ENCODE measurements at places on chromosomes 6 and 20.

DNA sequence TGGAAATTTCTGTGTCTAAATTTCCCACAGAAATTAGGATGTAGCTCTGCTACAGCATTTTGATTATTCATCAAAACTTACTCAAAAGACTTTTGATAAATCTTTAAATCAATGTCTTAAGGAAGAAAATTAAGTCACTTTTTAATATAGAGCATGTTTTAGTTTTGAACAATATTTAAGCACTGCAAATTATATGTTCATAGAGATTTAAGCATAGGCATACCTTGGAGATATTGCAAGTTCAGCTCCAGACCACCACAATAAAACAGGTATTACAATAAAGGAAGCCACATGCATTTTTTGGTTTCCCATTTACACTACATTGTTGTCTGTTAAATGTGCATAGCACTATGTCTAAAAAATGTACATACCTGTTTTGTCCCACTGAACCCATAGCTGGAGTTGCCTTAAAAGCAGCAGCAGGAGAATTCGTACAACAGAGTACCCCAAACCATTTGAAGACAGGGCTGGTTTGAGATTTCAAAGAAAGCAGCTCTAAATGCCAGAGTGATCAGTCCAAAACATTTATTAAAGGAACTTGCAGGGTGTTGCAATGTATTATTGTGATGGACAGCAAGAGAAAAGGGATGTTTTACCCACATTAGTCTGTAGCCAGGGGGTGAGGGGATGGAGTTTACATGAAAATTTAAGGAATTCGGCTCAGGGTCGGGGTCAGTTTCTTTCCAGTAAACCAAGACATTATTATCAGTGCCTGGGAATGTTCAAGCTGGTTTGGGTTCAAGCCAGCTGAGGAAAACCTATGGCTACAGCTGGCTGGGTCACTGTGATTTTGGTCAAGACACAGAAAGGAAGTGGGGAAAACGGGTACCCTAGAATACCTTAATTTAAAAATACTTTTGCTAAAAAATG is 6.3 kb upstream of the LOC128125822 start:
- DNase-seq: no peak

DNA sequence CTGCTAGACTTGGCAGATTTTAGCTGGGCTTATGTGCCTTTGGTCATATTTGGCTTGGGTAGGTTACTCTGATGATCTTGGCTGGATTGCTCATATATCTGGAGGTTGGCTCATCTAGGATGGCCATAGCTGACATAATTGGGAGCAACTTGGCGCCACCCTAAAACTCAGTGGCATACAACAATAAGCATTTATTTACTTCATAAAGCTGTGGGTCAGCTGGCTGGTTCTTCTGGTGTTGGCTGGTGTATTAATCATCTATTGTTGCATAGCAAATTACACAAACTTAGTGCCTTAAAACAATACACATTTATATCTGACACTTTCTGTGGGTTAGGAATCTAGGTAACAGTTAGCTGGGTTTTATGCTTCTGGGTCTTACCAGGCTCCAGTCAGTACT is 297.3 kb upstream of the JAG1 start:
- DNase-seq: no peak

- DNase-seq: no peak
Observed at GRCh38 chr20:48172357-48172702, 387.0 kb upstream of the SULF2 start.

GRCh38 chr6:119908157-119908556 is 558.6 kb upstream of the MAN1A1 start:
- no peak for DNase-seq

DNA sequence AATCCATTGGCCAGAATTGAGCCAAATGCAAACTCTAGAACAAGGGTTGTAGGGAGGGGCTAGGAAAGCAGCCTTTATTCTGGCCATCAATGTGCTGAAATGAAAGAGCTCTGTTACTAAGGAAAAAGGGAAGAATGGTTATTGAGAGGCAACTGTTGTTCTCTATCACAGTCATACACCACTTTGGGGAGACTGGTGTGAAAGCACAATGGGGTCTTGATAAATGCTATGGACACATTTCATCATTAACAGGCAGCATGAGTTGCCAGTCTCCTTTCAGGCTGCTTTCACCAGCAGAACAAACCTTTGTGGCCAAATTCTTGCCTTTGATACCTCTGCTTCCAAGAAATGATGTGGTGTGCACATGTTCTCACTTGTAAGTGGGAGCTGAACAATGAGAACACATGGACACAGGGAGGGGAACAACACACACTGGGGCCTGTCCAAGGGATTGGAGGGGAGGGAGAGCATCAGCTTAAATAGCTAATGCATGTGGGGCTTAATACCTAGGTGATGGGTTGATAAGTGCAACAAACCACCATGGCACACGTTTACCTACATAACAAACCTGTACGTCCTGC is 86.2 kb downstream of the CDS2 start:
- DNase-seq: no peak

GRCh38 chr20:44070139-44070900 is 116.7 kb downstream of the JPH2 start:
- DNase-seq: peak; percentile 39

DNA sequence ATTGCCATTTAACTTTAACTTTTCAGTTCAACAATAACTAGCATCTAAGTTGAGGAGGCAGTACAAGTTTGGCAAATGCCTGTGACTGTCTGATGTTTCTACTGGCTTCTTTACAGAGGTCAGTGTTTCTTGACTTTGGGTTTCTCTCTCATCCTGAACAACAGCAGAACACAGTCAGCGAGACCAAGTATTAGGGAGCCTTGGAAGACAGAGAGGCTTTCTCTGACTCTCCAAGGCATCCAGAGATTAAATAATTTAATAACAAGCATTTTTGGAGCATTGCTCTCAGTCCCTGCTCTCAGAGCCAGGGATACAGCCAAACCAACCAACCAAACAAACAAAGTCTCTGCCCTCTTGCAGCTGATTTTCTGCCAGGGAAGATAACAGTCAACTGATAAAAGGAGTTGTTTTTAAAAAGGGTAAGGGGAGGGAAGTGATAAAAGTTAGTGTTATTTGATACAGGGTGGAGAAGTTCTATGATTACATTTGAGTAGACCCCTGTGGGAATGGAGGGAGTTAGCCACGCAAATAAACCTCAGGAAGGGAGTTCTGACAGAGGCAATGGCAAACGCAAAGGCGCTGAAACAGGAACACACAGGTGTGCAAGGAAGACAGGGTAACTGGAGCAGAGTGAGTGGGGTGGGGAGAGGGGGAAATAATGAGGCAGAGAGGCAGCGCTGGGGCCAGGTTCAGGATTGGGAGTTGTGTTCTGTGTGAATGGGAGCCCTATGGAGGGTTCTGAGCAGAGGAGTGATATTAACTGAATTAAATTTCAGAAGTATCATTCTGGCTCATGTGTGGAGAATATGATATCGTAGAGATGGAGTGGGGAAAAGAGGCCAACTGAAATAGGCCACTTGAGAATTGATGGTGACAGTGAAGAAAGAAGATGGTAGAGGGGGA is 55.2 kb downstream of the SEL1L2 start:
- DNase-seq: no peak

- DNase-seq: no peak
Observed at GRCh38 chr6:131635384-131636340, 1.4 kb upstream of the ENPP3 start.

DNA sequence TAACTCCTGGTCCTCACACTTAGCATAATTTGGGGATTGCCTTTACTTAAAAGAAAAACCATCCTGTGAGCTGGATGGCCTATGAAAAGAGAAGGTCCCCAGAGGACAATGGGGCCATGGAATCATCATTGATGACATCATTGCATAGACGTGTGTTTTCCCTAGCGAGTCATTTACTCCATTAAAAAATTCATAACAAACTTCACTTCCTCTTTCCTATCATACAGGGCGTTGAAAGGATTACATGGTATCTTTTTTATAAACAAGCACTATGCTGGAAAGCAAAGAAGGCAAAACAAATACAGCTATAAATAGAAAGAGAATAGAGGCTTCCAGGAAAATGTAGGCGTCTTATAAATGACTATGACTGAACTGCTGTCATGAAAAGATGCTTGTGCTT is 11.3 kb upstream of the COL12A1 start:
- DNase-seq: no peak

GRCh38 chr6:22098601-22099031 is 198.2 kb downstream of the PRL start:
- no peak for DNase-seq

- DNase-seq: no peak
Observed at GRCh38 chr6:116108836-116109235, 8.2 kb downstream of the NT5DC1 start.

GRCh38 chr6:118283766-118284165 is 264.3 kb upstream of the PLN start:
- DNase-seq: peak; percentile 50

GRCh38 chr6:69422475-69422874 is 374.3 kb downstream of the LMBRD1 start:
- no peak for DNase-seq

DNA sequence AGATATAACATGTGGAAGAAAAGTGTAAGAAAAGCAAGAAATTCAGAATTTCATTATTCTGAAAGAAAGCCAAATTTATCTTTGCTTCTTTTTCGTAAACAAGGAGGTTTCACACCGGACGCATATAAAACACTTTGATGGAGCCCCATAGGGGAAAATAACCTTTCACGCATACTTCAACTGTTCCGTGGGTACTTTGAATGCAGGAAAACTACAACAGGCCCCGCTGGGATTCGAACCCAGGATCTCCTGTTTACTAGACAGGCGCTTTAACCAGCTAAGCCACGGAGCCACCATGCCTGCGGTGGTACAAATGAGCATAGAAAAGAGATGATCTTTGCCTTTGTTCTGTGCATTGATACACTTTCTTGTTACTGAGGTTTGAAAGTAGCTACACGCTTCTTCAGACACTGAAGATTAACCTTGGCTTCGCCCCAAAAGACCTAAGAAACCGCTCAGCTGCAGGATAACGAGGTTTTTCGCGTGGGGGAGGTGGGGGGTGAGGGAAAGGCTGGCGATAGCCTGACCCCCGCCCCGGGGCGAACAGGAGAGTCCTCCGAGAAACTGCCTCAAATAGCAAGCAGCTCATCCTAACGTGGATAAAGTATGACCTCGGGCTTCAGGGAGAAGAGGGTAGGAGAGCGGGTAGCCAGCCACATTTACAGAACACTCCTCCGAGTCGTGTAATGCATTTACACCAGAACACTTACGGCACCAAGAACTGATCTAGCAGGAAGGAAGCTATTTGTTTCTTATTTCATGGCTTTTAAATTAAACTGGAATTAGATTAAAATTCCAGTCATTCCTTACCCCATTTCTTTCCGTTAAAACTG is 5.3 kb upstream of the HMGN4 start:
- DNase-seq: peak; percentile 89

GRCh38 chr6:165861226-165861625 is 198.2 kb upstream of the PDE10A start:
- no peak for DNase-seq

DNA sequence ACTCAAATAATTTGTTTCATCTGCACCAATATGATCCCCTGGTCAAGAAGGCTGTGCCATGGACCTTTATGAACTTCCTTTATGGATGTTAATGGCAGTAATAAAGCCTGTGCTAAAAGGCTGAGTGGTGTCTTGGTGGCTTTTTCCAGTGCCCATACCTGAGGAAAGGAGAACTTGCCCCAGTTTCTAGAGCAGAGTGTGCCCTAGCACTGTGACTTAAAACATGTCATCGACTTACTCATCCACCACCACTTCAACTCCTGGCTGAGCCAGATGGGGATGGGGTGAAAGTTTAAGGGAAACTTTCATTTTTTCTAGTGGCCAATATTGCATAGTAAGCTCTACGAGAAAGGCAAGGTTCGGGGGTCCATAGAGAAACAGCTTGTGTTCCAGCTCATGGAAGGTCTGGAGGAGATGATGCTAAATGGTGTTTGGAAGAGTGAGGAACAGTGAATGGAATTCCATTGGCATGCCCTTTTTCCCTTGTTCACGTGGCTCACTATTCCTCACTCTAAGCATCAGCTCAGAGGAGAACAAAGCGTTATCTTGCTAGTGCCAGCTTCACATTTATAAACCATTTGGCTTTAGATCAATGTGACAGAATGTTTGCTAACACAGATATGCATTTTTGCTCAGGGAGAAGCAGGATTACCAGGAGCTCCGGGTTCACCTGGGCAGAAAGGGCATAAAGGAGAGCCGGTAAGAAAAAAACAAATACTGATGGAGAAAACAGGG is 71.2 kb downstream of the COL19A1 start:
- no peak for DNase-seq

DNA sequence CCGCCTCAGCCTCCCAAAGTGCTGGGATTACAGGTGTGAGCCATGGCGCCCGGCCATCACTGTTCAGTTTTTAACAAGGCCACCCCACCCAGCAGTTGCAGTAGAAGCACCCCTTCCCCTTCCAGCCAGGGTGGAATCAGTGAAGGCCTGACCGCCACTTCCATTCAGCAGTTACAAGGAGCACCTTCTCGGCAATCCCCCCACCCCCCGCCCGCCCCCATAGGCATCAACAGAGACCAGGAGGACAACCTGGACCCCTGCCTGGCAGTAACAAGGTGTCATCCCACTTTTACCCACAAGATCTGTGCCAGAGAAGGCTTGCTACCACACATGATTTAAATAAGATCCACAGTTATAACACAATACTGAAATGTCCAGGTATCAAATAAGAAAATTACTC is 23.1 kb downstream of the NCR2 start:
- no peak for DNase-seq

DNA sequence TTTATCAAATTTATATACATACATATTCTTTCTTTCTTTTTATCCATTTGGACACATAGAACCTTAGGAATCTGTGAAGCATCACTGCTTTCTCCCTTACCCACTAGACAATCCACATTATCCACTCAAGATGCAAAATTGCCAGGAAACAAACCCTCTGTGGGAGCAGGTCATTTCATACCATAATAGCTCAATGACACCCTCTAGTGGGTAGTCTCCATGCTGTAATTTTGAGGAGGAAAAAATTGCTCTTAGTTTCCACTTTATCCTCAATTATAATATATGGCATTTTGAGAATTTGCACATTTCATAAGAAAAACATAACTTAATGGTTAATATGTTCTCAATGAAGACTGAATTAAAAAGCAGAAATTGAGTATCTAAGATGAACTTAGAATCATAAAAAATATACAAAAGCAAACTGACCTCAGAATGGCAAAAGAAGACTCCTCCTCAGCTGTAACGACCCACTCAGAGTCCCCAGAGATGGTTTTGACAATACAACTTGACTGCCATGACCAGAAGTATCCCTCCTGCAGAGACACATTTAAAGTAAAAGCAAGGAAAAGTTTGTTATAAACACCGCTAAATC is 164.1 kb downstream of the FRK start:
- DNase-seq: peak; percentile 5

GRCh38 chr6:27138837-27139755 is 108.4 kb upstream of the PRSS16 start:
- DNase-seq: peak; percentile 65

DNA sequence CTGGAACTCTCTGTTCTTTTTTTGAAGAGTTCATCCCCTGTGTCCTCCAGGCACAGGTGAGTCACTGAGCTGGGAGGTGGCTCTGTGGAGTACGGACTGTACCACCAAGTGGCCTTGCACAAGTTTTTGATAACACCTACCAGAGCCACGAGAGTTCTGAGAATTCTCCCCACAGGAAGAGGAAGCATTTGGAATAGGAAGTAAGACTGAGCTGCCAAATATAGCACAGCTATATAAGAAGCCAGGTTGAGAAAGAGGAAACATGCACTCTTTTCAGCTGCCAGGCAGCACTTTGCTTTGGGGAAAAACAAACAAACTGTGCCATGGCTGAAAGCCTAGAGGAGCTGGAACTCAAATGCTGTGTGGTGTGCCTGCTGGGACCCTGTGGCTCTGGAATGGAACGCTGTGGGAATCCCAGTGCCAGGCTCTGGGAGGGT is 70.8 kb upstream of the RIPOR2 start:
- peak; percentile 76 for DNase-seq

Measured in hematopoietic multipotent progenitor cell (in vitro differentiated cells).